ENCODE measurements at places on chromosomes 5 and 9.

DNA sequence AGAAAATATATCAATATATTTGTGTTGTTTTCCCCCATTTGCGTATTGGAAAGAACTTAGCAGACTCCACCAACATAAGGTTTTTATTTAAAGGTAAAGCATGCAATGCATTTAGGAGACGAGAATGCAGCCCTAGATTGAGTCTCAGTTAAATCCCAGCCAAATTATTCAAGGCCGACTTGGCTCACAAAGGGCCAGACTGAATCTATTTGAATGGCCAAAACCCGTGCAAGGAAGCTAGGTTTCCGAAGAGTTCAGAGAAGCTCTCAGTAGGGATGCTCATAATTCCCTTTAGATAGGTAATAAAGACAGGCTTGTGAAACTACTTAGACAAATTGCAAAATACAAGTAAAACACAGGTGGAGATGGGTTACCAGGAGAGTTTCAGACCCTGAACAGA, 520.3 kb downstream of the CDH9 start:
- no peak for DNase-seq

DNA sequence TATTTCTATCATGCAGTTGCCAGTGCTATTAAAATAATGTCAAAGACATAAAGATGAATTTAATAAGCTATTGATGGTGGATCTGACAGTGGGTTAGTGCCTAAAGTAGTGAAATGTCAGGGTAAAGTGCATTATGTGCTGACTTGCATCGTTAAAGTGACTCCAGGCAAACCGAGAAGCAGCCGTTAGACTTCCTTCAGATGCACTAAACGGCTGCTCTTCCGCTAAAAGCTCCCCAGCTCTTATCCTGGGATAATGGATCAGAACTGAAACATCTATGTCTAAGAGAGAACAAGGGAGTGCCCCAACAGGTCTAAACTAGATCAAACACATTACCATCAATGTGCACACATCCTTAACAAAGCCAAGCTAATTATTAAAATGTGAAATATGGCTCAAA, 468.2 kb downstream of the NTRK2 start:
- DNase-seq = no peak

DNA sequence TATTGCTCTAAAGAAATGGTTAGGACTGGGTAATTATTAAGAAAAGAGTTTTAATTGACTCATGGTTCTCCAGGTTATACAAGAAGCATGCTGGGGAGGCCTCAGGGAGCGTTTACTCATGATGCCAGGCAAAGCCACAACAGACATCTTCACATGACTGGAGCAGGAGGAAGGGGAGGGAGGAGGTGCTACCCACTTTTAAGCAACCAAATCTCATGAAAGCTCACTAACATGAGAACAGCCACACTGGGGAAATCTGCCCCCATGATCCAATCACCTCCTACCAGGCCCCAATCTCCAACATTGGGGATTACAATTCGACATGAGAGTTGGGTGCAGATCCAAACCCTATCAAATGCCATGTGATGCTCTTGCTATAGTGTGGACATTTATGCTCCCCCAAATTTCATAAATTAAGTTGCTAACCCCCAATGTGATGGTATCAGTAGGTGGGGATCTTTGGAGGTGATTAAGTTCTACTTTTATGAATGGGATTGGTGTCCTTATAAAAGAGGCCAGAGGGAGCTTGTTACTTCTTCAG, 773.6 kb upstream of the CDH10 start:
- DNase-seq = no peak

GRCh38 chr5:139949710-139950109, 93.4 kb downstream of the NRG2 start:
- no peak for DNase-seq

GRCh38 chr5:150172145-150172544, 5.6 kb downstream of the CDX1 start:
- DNase-seq = no peak

GRCh38 chr5:83955916-83956315, 235.3 kb upstream of the HAPLN1 start:
- DNase-seq = no peak

DNA sequence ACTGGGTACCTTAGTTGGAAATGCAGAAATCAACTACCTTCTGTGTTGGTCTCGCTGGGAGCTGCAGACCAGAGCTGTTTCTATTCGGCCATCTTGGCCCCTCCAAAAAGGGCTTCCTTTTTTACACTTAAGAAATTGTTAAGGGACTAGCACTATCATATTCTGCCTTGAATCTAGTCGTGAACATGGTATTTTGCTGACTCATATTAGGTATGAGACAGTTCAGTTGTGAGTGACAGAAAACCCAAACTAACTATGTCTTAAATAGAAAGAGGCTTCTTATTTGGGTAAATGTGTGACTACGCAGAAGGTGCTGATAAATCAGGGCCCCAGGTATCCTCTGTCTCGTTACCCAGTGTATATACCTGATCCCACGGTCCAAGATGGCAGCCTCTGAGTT, 298.2 kb downstream of the EDIL3 start:
- no peak for DNase-seq

DNA sequence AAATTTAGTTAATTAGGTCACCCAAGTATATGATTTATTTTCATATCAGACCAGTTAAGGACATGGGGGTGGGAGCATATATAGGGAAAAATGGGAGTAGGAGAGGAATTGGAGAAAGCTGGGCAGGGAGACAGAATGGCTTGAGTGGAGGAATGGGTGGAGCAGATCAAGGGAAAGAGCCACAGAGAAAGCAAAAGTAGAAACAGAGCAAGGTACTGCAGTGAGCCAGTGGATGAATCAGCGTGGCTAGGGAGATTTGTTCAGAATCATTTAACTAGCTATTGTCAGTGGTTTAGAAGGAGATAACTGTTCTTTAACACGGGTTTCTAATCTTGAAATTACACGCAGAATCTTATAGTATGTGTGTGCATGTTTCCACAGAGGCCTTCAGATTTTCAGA, 37.4 kb downstream of the SNX24 start:
- no peak for DNase-seq

DNA sequence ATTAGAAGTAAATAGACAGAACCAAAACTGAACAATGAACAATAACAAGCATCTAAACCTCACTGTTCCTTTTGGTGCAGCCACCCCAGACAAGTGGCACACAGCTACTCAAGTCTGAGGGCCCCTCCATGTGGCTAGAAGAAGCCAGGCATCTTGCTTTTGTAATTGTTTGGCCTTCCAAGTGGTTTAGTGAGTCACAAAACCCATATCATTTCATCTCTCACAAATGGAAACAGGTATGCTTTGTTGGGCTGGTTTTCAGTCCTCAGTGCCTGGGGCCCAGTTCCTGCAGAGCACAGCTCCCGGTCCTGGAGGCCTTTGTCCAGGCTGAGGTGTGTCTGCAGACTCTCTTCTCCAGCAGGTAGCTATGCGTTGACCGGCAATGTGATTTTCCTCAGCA, 16.7 kb downstream of the PRLR start:
- no peak for DNase-seq

GRCh38 chr5:143931476-143931875, 119.5 kb downstream of the HMHB1 start:
- no peak for DNase-seq

DNA sequence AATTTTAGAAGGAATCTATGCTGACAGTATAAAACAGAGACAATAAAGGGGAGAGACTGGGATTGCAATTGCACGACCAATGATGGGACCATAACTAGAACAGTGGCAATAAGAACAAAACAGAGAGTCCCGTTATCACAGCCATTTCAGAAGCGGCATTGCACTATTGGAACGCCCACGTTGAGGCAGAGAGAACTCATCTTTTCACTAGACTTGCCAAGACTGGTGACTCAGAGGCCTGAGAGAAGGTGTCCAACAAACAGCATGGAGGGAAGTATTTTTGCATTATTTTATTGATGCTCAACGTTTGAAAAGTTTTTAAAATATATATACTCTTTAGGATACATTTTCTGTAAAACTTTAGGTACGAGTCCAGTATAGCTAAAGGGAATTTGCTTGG, 737.7 kb downstream of the TLE1 start:
- DNase-seq = no peak

DNA sequence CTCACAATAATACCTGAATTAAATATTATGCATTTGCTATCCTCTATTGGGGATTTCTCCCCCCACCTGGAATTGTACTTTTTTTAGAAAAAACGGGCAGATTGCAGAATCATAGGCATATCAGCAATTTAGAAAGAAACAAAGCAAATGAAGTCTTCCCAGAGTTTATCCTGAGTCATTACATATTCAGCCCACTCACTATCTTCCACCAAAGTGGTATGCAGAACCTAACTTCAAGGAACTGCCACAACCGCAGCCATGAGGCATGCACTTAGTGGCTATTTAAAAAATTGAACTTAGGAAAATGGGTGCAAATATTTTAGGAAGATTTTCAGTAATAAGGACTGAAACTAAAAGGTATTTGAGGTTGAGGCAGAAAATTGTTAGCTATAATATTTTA, 48.6 kb downstream of the UBAP1 start:
- no peak for DNase-seq

- no peak for DNase-seq
Measured at GRCh38 chr5:6652025-6652424, 18.8 kb downstream of the SRD5A1 start.

- DNase-seq = no peak
Measured at GRCh38 chr5:151159649-151160373, 2.2 kb upstream of the ANXA6 start.

- DNase-seq = no peak
Measured at GRCh38 chr5:163260961-163261360, 176.4 kb upstream of the CCNG1 start.

DNA sequence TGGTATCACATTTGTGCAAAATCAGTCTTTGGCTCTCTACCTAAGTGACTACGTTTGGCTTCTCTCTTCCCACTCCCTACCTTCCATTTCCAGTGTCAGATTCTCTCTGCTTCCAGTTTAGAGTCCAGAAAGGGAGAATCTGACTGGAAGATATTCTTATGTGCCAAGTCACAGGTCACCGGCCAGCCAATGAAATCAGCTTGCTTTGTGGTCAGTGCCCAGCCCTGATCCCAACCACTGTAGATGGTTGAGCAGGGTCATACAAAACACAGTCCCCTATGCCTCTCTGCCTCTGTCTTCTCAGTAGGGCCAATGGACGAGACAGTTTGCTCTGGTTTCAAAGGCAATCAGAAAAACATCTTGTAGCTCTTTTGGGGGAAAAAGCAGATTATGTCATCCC, 15.6 kb upstream of the EPB41L4B start:
- DNase-seq = no peak

DNA sequence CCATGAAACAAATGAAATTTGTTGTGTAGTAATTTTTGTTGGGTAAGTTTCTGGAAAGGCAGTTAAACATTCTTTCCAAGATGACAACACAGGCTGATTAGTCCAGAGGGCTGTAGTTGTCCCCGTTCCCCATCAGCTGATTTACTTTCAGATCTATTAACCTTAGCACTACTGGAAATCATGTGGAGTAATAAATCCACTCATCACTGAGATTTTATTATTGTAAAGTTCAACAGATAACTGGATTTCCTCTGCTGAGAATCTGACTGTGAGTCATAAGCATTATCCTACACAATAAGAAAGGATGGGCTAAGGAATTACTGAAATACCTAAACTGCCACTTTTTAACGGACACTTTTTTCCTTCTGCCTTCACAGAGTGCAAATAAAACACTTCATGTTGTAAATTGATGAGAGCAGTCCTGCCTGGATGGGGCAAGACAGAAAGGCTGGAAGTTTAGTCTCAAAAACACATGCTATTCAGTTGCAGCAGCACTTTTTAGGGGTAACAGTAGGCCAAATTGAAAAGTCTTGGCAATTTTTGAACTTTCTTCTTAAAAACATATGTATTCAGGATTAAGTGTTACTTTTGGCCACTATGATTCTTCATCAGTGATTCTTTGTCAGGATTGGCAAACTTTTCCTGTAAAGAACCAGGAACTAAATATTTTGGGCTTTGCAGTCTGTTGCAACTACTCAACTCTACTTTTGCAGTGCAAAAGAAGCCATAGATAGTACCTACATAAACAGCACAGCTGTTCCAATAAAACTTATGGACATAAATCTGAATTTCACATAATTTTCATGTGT, 7.0 kb downstream of the STOM start:
- DNase-seq = no peak

DNA sequence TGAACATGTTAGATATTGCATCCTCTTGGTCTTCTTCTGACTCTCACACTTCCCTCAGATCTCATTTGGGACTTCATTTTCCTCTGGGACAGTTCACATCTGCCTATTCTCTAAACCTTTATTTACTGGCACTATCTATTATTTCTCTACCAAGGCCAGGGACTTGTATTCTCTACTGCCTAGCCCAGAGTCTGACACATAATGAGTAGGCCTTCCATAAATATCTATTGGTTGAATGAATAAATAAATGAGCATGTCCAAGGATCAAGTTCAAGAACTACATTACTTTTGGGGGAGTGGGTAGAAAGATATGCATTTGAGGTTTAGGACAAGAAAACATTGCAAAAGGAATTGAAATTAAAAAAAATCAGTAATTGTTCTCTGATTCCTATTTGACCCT, 250.3 kb downstream of the TRIM32 start:
- DNase-seq = no peak

GRCh38 chr9:95721061-95721531, 154.4 kb upstream of the ERCC6L2 start:
- DNase-seq = no peak

DNA sequence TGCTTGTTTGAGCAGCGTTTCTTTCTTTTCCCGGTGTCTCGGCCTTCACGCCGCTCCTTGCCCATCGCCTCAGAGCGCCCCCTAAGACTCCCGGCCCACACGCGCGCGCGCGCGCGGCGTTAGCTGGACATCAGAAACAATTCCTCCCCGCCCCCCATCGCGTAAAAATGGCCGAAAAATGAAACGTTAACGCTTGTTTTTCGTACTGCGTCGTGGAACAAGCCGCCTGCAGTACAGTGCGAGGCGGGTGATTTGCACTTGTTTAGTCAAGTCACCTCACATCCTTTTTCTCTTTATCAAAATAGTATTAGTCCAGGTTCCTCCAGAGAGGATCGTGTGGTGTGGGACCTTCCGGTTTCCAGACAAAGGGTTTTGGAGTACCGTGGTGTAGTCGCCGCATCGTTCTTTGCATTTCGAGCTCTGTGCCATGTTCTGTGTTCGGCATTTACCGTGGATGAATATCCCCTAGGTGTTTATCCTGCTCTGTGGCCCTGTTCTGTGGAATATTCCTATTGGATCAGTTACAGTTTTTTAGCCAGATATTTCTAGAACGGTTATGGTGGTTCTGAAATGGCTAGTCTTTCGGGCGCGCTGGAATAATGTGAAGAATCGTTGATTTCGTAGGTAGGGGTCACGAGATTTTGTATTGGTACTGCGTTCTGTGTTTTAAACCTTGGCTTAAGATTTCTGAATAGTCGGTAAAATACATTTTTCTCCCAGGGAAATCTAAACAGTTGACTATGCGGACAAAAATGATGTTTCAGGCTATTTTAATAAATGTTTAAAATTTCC, 1.0 kb downstream of the MATR3 start:
- DNase-seq = peak; percentile 60

DNA sequence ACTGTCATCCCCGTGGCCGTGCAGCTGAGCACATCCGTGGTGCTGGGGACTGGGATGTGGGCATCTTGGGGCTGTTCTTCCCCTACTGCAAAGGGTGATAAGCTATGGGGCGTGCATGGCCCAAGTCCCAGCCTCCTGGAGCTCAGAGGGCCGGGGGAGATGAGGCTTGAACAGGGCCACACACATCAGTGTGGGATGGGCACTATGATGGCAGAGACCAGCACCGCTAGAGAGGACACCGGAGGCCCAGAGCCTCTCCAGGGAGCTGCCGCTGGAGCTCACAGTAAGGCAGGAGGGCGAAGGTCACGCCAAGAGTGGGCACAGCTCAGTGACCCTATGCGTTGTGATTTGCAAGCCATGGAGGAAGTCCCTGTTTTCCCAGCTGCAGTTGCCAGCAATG, 63.5 kb downstream of the OLFM1 start:
- no peak for DNase-seq

GRCh38 chr9:120846251-120846889, 3.6 kb upstream of the PSMD5 start:
- no peak for DNase-seq
